HL-60 (cell line): ENCODE measurements at places on chromosomes 3 and 15.

DNA sequence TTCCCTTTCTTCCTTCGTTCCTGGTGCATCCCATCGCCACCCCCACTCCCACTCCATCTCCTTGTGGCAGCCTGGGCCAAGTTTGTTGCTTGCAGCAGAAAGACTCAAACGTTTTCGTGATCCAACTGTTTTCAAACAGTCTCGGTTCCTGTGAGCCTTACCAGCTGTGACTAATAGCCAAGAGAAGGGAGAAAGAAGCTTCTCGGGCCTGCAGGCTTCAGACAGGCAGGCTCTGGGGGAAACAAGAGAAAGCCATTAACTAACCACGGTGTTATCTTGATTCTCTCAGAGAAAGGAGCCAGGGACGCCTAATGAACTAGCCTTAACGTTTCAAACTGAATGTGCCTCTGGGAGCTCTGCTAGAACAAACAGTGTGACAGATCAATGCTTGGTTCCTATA lies 742.0 kb downstream of the NR2F2 start:
- DNase-seq = no peak

DNA sequence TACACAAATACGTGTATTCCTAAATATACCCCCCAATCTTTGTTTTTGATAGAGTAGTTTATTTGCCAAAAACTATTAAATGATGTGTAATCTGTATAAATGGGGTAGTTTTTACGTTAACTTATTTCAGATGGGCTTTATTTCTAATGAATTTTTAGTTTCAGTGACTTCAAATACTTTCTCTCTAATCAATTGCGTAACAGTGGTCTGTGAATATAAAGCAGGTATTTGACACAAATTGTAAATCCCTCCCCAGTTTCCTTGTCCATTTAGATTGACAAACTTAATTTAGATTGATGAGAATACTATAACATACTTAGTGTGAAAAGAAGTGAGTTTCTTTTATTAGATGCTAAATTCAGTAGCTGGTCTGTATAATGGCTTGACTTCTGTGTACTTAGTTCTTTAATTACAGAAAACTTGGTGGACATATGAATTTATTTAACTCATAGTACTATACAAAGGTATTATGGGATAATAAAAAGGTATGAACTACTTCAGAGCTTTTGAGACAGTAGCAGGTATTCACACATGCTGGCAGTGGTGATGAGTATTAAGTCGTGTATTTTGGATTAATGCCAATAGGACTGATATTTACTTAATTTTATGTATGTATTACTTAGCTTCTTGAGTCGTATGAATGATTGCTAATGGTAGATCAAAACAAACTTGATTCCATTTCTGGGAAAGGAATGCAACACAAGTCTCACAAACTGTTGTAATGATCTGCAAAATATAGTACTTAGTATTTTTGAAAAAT lies 81.6 kb downstream of the STT3B start:
- DNase-seq = no peak

GRCh38 chr15:72554471-72555425 lies 80.6 kb downstream of the ARIH1 start:
- no peak for DNase-seq

- DNase-seq = no peak
These were observed 47.9 kb downstream of the YEATS2 start for GRCh38 chr3:183745300-183746098.

DNA sequence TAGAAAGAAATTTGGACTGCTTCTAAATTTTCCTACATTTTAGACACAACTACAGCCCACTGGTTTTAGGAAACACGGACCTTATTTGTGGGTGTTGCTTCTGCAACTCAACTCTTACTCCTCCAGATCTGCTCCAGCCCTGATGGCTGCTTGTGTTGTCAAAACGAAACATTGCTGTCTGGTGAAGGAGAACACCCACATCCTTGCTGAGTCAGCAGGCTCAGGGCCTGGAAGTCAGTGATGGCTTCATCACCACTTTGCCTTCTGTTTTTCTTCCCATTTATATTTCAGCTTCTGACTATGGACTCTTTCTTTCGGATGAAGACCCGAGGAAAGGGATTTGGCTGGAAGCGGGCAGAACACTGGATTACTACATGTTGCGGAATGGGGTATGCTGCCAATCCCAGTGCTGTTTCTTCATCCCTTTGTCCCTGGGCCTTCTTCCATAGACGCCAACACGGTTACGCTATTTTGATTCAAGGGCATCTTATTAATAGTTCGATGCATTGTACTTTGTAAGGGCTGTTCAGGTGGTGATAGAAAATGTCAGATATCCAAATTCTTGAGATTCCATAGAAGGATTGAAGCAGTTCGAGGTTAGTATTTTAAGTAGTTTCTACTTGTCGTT lies 392.6 kb upstream of the TPM1 start:
- DNase-seq = no peak

DNA sequence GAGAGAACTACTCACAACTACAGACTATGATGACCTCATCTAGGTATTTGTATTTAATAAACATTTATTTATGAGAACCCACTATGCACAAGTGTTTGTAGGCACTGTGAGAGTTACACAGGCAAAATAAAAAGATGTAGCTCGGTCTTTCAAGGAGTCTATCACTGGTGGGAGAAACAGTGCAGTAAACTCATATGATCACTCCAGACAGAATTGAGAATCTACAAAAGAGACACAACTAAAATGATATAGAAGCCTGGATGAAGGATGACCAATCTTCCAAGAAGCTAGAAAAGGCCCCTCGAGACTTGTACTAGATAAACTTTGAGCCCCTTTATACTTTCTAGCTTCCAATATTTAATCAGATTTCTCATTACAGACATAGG lies 70.2 kb upstream of the ZBTB20 start:
- no peak for DNase-seq
